Activated CD8-positive, alpha-beta memory T cell treated with anti-CD3 and anti-CD28 coated beads, Interleukin-2, amount 10 ng/mL, durations not matched to agents 7 days and 5 days (primary cell): ENCODE measurements at places on chromosomes 5 and 9.

DNA sequence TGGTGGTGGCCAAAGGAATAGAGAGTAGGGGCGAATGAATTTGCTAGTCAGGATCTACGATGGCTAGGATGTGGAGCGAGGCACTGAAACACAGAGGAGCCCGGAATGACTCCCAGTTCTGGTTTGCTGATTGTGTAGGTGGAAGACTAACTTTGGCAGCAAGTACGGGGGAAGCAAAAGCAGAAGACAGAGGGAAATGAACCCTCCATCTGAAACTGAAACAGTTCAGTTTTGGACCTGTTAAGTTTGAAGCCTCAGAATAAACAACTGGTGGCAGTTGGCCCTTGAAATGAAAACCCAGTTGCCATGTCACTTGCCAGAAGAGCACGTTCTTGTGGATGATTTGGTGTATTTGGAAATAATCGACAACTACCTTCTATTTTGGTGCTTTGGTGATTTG, 15.4 kb upstream of the SMIM15 start:
- DNase-seq, result no peak

DNA sequence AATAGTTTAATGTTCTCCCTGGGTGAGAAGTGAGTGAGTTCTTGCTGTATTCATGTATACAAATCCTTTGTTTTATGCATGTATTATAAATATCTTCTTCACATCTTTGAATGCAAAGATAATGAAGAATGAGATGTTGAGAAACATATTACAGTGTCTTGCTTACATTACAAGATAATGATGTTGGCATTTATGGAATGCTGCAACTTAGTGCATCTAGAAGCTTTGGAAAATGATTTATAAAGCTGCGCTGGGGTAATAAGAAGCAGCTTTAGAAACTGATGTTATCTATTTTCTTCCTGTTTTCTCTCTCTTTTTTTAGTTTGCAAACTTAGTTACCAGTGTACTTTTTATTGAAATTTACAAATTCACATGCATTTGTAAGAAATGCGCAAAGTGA, 673.4 kb downstream of the KCTD16 start:
- no peak for DNase-seq

GRCh38 chr9:35558185-35558584, 46.9 kb upstream of the TESK1 start:
- DNase-seq, result no peak

- DNase-seq, result no peak
Measured at GRCh38 chr5:127824126-127824525, 120.9 kb downstream of the CCDC192 start.

- DNase-seq, result no peak
Measured at GRCh38 chr5:111779922-111780292, 22.9 kb upstream of the NREP start.

DNA sequence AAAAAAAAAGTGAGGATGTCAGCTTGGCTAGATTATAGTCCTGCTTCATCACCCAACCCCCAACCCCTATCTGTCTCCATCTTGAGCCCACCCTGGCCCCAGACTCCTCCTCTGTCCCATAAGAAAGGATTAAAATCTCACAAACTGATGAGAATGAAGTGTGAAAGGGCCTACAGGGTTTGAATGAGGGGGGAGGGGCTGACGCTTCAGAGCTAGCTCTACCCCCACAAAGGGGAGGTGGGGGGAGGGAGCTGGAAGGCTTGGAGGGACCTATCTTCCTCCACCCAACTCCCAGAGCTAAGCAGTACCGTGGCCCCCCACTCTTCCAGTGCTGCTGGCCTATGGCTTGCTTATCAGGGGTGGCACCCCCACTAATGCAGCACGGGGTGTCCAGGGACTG, 43.7 kb upstream of the HAND1 start:
- no peak for DNase-seq

DNA sequence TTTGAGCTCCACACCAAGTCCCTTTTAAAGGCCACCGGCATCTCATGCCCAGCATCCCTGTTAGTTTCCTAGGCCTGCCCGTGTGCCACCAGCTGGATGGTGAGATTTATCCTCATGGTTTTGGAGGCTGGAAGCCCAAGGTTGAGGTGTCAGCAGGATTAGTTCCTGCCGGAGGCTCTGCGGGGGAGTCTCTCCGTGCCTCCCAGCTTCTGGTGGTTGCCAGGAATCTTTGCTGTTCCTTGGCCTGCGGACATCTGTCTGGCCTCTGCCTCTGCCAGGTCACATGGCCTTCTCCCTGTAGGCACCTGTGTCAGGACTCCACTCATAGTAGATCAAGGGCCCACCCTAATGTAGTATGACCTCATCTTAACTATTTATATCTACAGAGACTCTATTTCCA, 45.4 kb downstream of the JADE2 start:
- no peak for DNase-seq

DNA sequence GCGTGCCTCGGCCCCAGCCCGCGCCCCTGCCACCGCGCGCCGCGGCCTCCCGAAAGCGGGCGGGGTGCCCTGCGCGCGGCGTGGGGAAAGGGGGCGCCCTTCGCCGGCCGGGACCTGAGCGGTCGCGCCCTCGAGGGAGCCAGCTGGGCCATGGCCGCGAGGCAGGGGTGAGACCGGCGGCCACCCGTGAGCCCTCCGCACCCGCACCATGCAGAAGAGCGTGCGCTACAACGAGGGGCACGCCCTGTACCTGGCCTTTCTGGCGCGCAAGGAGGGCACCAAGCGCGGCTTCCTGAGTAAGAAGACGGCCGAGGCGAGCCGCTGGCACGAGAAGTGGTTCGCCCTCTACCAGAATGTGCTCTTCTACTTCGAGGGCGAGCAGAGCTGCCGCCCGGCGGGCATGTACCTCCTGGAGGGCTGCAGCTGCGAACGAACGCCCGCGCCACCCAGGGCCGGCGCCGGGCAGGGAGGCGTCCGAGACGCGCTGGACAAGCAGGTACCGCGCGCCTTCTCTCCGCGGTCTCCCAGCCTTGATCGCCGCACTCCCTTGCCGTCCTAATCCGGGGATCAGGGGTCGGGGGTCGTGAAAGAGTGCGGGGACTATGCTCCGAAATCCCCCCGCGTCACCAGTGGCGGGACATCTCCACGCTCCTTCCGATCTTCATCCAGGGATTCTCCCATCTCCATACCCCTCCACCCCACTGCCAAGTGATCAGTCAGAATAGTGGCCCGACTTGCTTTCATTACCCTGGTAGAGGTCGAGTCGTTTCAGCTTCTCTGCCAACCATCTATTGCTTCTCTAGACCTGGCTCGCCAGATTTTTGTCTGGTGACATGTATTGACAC, 590 bp downstream of the RASGRF2 start:
- peak; percentile 61 for DNase-seq

DNA sequence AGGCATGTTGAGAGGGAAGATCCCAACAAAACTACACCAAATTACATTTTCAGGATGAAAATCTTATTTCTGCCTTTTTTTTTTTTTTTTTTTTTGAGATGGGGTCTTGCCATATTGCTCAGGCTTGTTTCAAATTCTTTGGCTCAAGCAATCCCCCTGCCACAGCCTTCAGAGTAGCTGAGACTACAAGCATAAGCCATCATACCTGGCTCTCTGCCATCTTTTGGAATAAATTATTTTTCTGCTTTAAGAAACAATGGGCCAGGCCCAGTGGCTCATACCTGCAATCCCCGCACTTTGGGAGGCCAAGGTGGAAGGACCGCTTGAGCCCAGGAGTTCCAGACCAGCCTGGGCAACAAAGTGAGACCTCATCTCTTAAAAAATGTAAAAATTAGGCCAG, 14.3 kb downstream of the AFF4 start:
- no peak for DNase-seq

DNA sequence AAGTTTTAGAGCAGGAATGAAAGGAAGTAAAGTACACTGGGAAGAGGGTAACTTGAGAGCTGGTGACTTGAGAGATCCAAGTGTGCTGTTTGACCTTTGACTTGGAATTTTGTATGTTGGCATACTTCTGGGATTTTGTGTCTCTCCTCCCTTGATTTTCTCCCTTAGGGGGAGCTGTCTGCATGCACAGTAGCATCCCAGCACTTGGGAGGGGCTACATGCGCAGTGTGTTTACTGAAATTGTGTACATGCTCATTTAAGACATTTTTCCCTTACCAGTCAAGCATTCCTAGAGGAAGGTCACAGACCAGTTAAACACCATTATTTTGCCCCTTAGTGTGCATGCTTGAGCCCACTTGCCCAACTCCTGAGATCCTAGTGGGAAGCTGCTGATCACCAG, 120.1 kb downstream of the ZNF622 start:
- DNase-seq, result no peak

DNA sequence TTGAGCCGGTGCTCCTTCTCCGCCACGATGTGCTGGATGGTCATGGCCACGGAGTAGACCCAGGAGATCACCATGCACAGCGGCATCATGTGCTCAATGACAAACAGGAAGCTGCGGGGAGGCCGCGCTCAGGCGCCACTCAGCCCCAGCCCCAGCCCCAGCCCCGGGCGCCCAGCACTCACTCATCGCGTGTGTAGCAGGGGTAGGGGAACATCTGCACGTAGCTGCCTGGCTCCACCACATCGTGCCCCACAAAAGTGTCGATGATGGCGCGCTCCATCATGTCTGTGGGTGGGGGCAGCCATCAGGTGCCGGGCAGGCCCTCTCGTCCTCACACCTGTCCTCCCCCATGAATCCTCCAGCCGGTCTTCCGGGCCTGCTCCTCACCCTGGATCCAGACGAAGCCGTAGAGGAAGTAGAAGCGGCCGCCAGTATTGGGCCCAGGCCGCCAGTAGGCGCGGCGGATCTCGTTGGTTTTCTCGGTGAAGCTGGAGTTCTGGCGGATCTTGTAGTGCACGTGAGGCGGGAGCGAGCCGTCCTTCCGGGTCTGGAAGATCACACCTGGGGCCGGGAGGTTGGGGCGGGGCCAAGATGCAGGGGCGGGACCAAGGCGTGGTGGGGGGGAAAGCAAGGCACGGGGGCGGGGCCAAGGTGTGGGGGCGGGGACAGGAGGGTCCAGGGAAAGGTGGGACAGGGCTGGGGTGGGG, 10.1 kb downstream of the ABCA2 start:
- no peak for DNase-seq

GRCh38 chr5:94855543-94855942, 237.1 kb downstream of the SLF1 start:
- no peak for DNase-seq

- no peak for DNase-seq
Measured at GRCh38 chr5:83552275-83552674, 80.7 kb downstream of the VCAN start.

DNA sequence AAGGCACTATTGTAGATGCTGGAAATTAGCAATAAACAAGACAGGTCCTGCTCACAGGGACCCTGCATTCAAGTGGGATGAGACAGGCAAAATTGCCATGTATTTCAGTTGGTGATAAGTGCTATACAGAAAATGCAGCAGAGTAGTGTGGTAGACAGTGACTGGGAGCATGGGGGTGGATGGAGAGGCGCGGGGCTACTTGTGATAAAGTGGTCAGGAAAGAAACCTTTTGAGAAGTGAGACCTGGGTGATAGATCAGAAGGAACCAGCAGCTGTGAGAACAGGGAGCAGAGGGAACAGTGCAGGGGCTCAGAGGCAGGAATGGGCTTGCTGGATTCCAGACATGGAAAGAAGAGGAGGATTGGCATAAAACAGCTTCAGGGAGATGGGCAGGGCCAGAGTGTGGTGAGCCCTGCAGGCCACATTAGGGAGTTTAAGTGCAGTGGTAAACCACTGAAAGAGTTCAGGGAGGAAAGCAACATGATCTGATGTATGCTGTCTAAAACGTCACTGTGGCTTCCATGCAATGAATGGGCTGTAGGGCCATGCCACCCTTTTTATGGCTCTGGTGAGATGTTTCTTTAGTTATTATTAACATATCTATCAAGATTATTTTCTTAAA, 7.3 kb downstream of the CRHBP start:
- DNase-seq, result peak; percentile 69

DNA sequence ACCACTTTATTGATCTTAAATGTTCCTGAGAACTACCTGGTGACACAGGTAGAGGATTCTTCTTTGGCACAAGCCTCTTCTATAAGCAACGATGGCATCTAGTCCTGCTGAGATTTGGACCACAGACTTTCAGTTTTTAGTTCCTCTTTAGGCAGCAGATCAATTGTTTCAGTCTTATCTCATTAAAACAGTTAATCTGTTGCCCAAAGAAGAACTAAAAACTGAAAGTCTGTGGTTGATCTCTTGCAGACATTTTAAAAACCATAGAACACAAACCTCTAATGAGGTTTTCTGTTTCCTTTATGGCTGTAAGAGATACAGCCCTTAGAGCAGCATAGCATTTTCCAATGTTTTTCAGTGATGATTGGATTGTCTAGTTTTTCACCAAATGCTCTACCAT, 480.9 kb downstream of the MTRR start:
- DNase-seq, result no peak

- DNase-seq, result no peak
Measured at GRCh38 chr5:8825139-8825757, 720.6 kb downstream of the SEMA5A start.

DNA sequence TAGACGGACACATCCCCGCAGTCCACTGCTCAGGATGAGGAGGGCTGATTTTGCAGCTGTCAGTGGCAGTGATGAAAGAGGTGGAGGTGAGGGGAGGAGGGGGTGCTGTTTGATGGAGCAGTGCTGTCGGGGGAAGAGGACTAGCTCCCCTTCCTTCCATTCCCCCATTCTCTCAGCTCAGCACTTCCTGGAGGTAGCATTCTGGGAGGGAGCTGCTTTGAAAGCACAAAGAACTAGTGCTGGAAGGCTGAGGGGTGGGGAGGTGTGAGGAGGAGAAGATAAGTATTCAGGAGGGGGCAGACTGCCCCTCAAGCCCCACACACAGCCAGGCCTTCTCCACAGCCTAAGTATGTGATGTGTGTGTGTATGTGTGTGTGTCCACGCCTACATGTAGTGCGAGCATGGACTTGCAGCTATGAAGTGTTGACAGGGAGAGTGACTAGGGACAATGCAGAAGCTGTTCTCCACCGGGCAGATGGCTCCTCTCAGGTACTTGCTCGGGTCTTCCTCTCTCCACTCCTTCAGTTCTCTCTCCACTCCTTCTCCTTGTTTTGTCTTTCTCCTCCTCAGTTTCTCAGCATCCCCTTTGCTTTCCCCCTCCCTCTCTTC, 65.5 kb upstream of the HSPA9 start:
- DNase-seq, result no peak

- no peak for DNase-seq
Measured at GRCh38 chr9:546797-547223, 294.7 kb upstream of the DMRT1 start.

- DNase-seq, result no peak
Measured at GRCh38 chr9:126432659-126433058, 106.0 kb downstream of the MVB12B start.

DNA sequence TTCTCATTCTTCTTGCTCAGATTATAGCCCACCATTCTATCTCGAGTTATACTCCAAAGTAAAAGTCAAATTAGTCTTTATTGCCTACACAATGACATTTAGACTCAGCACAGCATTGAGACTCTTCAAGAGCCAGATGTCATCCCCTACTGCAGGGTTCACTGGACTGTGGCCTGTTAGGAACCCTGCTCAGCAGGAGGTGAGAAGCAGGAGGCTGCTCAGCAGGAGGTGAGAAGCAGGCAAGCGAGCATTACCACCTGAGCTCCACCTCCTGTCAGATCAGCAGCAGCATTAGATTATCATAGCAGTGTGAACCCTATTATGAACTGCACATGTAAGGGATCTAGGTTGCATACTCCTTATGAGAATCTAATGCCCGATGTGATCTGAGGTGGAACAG, 12.7 kb upstream of the LIFR start:
- no peak for DNase-seq

GRCh38 chr5:77630114-77630680, 8.3 kb downstream of the OTP start:
- peak; percentile 76 for DNase-seq
